ENCODE measurements at places on chromosomes 6 and 20. TPM values are rescaled to one million over a fixed set of nuclear protein-coding genes. Genes with fewer than 3 reads are reported as not detected.

AIF1 gene
- total RNA-seq = 5.8 TPM

ZNF391 gene
- 0.93 TPM for total RNA-seq

HMGCLL1 gene
- 0.97 TPM for total RNA-seq

LAMA4 gene
- total RNA-seq = 35.4 TPM

SAPCD1 gene
- total RNA-seq = 0.95 TPM

CLPSL1 gene
- total RNA-seq = not detected

CLDN20 gene
- not detected for total RNA-seq

NOTCH4 gene
- 30.7 TPM for total RNA-seq

GTF2H4 gene
- 8.3 TPM for total RNA-seq

SRMS gene
- not detected for total RNA-seq

BPI gene
- not detected for total RNA-seq

All from heart right ventricle (tissue), 16 donors.